Stimulated activated CD4-positive, alpha-beta T cell treated with anti-CD3 and anti-CD28 coated beads, Interleukin-4, amount 100 ng/mL, for 1 hour (primary cell): ENCODE measurements at places on chromosomes 5 and 9.

DNA sequence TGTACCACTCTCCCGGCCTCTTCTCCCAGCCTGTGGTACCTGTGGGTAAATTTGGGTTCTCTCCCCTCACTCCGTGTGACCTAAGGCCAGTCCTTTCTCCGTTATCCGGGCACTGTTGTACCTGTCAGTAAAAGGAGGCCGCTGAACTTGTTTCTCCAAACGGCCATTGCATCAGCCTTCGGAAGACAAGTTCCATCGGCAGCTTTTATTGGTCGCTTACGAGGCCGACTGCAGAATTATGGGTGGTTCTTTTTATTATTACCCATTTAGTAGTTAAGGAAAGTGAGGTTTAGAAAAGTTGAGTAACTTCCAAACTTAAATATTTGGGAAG lies 558 bp downstream of the GRPEL2 start:
- DNase-seq = peak; percentile 16

GRCh38 chr5:66909364-66909763 lies 287.2 kb downstream of the CD180 start:
- no peak for DNase-seq

DNA sequence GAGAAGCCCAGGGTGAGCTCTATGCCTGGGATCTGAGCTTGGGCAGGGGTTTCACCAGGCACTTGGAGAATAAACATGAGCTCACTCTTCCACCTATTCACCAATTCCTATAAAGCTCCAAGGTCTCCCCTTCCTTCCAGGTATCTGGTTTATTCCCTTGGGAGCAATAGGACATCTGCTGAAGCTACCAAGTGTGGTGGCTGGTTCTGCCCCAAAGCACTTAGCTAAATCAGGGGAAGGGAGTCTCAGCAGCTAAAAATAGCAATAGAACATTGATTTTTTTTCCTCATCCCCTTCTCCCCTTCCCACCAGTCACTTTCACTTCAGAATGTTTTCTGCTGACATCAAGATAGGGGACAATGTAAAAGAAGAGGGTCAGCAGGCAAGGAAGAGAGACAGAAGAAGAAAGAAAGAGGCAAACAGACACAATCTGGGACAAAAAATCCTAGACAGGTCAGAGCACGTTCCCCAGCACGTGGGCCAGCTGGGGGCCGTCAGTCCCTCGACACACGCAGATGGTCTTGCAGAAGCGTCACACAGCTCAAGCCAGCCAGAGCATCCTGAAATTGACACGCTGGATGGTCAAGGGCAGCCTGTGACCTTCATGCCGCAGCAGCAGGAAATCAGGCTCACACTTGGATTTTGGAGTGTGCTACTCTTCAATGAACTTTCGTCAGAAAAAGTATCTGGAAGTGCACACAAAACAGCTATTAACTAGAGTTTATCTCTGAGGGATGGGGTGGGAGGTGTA lies 176.0 kb downstream of the ZNF608 start:
- no peak for DNase-seq

DNA sequence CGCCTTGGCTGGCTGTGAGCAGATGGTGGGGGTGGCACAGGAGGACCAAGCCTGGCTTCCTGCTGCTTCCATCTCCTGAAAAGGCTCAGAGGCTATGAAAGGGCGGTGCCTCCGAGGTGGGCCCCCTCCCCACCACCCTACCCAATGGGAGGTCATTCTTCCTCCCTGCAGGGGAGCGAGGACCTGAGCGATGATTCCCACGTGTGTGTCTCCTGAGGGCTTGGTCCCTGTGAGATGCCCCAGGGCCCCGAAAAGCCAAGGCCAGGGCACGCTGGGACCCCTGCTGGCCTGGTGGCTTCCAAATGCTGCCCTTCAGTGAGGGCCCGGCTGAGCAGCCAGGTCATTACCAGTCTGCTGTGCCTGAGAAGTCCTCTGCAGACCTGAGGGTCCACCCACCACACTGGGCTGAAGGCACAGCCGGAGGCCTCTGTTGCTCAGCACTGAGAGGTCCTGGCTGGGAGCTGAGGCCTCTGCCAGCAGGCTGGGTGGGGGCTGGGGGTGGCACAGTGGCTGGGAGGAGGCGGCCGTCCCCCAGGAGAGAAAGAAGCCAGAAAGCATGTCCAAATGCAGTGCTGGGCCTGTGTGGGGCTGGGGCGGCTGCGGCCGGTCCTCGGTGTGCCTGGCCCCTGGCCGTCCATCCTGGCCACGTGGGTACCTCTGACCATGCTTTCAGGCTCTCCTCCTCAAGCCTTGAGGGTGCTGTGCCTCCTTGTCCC lies 14.0 kb upstream of the SLC6A19 start:
- DNase-seq = no peak

GRCh38 chr5:173327084-173327947 lies 898 bp downstream of the STC2 start:
- DNase-seq = no peak

- DNase-seq = no peak
Observed at GRCh38 chr9:78539904-78540303, 243.0 kb downstream of the PSAT1 start.

DNA sequence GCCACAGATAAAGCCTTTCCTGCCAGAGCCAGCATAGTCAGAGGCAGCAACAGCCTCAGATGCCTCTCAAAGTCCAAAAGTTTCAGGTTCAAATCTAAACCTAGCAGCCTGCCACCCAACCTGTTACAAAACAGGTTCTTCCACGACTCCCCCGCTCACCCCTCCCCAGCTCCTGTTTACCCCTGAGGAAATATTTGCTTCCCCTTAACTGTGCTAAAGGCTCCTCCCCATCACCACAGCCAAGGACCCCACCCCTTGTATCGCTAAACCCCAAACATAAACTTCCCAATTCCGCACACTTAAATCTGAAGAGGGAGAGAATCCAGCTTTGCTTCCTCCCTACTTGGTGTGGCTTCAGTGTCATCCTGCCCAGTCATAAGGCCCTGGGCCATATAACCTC lies 15.4 kb upstream of the VDAC1 start:
- DNase-seq = no peak

- DNase-seq = no peak
Observed at GRCh38 chr5:173670130-173670651, 53.7 kb upstream of the BOD1 start.

- no peak for DNase-seq
Observed at GRCh38 chr5:30928956-30929355, 264.5 kb upstream of the CDH6 start.

DNA sequence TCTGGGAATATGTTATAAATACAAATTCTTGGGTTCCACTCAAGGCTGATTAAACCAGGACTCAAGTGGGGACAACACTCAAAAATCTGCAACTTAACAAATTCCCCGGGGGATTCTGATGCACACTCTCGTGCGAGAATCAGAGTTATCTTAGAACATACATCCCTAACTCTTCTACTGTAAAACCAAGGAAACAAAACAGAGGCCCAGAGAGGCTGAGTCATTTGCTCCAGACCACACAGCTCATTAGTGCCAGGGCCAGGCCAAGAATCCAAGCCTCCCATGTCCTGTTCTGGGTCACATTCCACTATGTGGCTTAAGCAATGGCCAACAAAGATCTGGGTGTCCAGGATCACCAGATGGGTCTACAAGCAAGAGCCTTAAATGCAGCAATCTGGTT lies 166.0 kb downstream of the ADAMTS12 start:
- no peak for DNase-seq

- no peak for DNase-seq
Observed at GRCh38 chr5:78908173-78909061, 76.7 kb downstream of the ARSB start.

DNA sequence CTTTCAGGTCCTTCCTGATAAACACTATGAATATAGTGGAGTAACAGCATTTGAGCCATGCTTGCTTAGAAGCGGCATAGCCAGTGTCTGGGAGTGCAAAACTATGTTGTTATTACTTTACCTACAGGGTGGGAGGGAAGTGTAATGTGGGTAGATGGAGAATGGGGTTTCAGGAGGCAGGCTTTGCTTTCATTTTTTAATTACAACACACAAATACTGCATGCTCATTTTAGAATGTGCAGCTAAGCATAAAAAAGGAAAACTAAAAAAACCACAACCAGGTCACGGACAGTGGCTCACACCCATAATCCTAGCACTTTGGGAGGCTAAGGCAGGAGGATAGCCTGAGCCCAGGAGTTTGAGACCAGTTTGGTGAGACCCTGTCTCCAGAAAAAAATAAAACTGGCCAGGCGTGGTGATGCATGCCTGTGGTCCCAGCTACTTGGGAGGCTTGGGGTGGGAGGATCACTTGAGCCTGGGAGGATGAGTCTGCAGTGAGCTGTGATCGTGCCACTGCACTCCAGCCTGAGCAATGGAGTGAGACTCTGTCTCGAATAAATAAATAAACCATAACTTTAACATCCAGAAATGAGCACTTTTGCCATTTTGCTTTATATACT lies 20.2 kb downstream of the HAVCR1 start:
- DNase-seq = no peak

DNA sequence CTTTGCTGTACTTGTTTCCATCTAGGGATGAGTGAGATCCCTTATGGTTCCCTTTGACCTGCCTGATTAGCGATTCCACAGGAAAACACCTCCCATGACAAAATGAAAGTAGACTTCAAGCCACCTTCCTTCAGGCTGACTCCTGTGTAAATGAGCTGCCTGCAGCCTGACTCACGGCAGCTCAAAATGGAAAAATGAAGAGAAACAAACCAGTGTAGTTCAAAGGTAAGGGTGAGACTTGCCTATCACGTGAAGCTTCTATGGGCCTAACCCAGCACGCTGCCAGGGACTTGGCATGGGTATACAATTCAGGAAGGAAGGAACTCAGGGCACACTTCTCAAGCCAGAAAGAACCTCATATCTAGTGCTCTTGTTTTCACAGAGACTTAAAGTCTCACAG lies 110.1 kb upstream of the LRRTM2 start:
- no peak for DNase-seq

GRCh38 chr5:78971998-78972397 lies 13.1 kb downstream of the ARSB start:
- DNase-seq = no peak

DNA sequence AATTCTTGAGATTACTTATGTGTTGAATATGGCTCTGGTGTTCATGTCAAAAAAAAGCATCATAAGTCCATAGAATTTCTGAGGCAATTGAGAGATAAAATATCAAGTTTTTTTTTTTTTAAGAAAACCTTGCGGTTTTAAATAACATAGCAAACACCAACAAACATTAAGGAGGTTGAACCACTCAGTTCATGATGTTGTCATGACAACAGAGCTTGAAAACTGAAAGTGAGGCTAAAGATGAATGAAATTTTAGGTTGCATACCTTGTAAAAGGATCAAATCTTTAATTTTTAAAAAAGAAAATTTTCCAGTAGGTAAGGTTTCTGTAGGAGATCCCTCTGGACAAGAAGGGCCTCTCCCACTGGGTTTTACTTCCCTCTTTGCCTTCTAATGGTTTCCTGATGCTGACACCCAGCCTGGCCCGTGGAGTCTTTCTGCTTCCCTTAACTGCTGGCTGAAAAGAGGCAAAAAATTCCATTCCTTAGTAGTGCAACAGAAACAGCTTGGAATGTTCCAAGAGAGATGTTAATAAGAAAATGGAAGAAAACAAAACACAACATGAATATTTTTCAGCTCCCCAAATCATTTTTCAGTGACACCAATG lies 60.0 kb upstream of the FER start:
- no peak for DNase-seq

DNA sequence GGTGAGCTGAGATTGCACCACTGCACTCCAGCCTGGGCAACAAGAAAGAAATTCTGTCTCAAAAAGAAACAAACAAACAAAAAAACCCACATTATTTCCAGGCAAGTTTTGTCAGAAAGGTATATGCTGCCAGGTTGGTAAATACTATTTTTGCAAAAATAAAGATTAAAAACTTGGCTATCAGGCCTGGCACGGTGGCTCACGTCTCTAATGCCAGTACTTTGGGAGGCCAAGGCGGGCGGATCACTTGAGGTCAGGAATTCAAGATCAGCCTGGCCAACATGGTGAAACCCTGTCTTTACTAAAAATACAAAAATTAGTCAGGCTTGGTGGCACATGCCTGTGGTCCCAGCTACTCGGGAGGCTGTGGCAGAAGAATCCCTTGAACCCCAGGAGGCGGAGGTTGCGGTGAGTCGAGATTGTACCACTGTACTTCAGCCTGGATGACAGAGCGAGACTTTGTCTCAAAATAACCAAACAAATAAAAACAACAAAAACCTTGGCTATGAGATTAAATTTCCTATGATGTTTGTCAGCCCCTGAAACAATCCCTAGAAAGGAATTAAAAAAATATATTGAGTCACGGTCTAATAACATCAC lies 22.7 kb downstream of the AGXT2 start:
- no peak for DNase-seq
